ENCODE measurements at places on chromosomes 7 and 10. TPM values are rescaled to one million over a fixed set of nuclear protein-coding genes. Genes with fewer than 3 reads are reported as not detected.

SFRP4 gene
- total RNA-seq = 25.7 TPM

- H3K4me3 ChIP-seq = no peak overlapping the region
- no peaks in the 10 kb centered on the region for H3K4me1 ChIP-seq
Measured at GRCh38 chr10:35140126-35140525, 13.5 kb downstream of the CREM start.

AKR1D1 gene
- total RNA-seq = not detected

TRIM73 gene
- total RNA-seq = 5.2 TPM
